Left colon (tissue), 2 donors: ENCODE measurements at places on chromosomes 5 and 9. TPM values are rescaled to one million over a fixed set of nuclear protein-coding genes. Genes with fewer than 3 reads are reported as not detected.

EPB41L4A gene
- total RNA-seq, result 34.0 TPM

PCDHGA8 gene
- 0.73 TPM for total RNA-seq

ANKRD34B gene
- not detected for total RNA-seq

ROR2 gene
- total RNA-seq, result 6.2 TPM

SPATA31E1 gene
- total RNA-seq, result not detected

HTR1A gene
- total RNA-seq, result not detected

FOXD4L6 gene
- not detected for total RNA-seq

DNA sequence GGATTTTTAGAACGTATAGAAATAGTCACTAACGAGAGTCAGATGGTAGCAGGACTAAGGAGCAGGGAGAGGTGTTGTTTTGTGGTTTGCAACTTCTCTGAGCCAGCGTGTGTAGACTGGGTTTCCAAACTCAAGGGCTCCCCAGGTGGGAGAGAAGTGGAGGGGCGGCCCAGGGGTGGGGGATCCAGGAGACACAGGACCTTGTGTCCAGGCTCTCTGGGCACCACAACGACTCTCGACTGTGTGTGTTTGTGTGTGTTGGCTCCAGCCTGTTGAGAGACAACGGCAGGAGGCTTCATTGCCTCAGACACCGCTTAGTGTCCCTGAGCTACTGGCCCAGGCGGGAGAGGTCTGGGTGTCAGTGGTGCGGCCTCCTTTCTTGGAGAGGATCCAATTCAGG, 934 bp upstream of the FCN1 start:
- no peak for DNase-seq

DNA sequence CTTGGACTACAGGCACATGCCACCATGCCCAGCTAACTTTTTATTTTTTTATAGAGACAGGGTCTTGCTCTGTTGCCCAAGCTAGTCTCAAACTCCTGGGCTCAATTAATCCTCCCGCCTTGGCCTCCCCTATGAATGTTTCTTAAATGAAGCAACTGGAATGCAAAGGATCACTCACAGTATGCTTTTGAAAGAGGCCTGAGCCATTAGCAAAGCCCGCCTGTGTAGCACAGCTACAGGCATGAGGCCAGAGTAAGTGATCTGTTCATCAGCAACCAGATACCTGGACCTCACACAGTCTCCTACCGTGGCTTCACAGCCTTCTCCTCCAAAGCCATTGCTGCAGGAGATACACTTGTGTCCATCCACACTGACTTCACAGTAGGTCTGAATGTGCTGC, 16.9 kb upstream of the RNF183 start:
- no peak for DNase-seq

DNA sequence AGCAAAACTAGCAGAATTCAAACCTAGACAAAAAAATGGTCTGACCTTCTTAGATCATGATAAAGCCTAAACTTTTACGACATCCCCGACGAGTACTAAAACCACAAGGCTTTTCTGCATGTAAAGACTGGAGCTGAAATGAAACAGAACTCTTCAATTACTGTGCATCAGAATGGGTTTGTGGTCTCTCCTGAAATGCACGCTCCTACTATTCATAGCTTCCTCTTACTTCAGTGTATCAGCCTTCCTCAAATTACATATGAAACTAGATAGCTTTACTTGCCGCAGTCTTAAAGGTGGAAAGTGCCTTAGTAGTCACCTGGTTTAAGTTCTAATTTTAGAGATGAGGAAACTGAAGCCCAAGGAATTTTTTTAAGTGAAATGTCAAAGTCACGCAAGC, 24.6 kb upstream of the MED10 start:
- DNase-seq, result no peak

DNA sequence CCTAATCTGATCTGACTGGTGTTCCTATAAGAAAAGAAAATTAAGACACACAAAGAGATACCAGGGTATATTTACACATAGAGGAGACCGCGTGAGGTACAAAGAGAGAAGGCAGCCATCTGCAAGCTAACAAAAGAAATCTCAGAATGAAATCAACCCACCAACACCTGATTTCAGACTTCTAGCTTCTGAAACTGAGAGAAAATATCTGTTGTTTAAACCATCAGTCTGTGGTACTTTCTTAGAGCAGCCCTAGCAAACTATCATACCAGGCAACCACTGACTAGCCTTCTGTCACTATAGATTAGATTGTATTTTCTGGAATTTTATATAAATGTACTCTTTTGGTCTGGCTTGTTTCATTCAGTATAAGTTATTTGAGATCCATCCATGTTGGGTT, 779.3 kb upstream of the ACO1 start:
- DNase-seq, result no peak

DNA sequence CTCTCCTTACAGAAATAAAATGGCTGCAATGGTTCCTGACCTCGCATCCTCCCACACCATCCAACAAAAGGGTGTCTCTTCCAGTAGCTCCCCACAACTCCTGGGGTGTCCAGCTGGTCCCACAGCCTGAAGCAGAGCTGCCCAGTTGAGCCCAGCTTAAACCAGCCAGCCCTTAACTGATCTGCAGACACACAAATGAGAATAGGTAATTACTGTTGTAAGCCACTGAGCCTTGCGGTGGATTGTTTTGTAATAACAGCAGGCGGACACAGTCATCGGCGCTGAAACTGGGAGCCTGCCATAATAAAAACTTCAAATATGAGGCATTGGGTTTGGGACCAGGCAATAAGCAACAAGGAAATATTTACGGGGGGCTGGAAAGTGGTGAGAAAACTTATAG, 10.4 kb upstream of the ZBTB43 start:
- DNase-seq, result no peak

DNA sequence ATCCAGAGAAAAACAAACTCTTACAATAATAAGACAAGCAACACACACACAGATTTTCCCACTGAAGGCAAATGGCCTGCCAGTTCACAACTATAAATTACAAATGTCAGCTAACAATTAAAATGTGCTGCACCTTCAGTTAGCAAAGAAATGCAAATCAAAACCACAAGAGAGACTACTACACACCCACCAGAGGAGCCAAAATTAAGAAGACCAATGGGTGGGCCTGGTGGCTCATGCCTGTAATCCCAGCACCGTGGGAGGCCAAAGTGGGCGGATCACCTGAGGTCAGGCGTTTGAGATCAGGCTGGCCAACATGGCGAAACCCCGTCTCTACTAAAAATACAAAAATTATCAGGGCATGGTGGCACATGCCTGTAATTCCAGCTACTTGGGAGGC, 15.1 kb upstream of the IPPK start:
- DNase-seq, result no peak

DNA sequence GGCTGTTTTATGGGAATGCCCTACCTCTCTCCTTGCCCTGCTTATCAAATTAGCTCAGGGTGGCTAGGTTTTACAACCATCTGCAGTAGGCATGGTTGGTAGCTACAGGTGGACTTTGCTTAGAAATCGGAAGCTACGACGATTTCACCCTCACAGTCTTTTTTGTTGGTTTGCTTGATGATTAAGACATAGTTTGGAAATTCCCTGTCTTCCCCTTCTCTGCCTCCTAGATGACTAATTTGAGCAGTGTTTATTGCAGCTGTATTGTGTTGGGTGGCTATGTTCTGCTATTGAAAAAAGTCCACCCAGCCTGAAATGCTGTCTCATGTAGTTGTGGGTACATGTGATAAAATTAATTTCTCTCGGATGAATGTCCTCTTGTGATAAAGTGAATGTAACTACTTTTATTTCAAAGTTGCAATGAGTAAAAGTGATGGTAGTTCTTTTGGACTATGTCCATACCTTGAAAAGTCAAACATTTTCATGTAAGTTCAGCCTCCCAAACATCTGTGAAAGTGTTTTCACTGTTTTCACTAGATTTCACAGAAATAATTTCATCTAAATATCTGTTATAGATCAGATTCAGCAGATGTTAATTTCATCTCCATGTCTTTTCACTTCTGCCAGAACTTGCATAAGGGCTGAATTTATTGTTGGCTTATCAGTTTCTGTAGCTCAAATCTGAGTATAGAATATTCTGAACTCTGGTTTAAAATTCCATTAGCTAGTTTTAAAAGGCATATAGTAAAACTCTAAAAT, 37.3 kb upstream of the FYB1 start:
- no peak for DNase-seq

GRCh38 chr5:38079620-38080402, 178.5 kb upstream of the EGFLAM start:
- DNase-seq, result no peak

DNA sequence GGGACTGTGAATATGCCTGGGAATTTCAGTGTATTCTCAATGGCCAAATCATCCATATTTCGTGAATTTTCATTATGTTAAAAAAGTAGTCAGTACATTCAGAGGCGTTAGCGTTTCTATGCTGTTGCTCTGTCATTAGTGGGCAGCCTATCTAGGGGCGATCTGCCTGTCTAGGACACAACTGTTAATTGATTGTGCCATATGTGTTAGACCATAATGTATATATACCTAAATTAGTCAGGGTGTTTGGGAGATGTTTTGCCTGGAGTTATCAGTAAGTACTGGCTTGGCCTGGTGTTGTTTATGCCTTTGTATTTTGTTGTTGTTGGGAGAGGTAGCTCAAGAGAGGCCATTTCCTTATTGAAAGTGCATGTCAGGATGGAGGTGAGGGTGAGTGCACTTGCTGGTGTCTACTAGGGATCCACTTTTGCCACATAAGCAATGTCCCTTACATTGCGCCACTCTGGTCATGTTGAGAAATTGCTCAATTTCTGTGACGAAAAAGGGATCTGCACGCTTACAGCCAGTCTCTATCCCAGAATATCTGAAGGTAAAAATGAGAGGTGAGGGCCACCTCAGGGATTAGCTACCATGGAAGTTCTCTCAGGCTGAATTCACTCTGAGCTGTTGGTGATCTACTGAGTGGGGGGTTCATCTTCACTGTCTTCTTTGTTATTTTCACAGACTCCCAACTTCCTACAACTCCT, 123.3 kb downstream of the ST8SIA4 start:
- DNase-seq, result peak; percentile 8

GRCh38 chr5:92003806-92004205, 620.7 kb upstream of the ARRDC3 start:
- DNase-seq, result no peak

- DNase-seq, result no peak
These were observed 307.3 kb downstream of the PIK3R1 start for GRCh38 chr5:68522863-68523262.

DNA sequence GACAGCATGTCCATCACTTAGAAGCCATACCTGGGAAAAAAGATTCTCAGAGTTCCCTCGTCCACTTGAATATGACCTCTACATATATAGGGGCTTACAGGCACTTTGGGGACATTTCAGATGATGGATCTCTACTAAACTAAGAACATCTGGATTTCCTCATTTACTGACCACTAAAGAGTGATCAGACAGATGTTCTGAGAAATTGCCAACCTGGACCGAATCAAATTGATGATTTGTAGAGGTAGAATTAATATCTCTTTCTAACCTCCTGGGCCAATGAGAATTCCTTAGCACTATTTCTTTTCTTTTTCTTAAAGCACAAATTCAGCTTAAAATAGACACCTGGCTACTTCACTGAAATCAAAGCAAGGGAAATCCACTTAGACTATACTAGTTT, 422.7 kb downstream of the MTRR start:
- DNase-seq, result no peak

GRCh38 chr9:124511891-124512805, 4.9 kb upstream of the NR5A1 start:
- DNase-seq, result no peak

- no peak for DNase-seq
These were observed 46.7 kb downstream of the SHB start for GRCh38 chr9:38022203-38022895.

- DNase-seq, result no peak
These were observed 408.6 kb downstream of the BNC2 start for GRCh38 chr9:16461851-16462250.

GRCh38 chr5:138449501-138450239, 10.8 kb downstream of the REEP2 start:
- DNase-seq, result peak; percentile 73

DNA sequence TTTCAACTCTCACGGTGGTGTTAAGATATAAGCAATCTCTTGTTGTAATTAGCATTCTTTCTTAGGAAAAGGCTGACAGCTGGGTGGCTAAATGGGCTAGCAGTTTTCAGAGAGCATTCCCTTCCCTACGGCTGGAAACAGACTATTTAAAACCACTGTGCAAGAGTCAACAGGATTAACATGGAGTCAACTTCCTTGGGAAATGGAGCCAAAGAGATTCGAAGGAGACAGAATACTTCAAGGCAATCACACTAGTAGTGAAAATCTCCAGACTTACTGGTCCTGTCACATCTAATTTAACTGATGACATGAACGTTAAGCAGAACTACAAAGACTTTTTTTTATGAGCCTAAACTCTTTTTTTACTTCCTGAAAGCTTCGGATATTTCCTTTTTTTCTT, 453.3 kb upstream of the ITGA1 start:
- no peak for DNase-seq

- DNase-seq, result no peak
These were observed 72.0 kb downstream of the KIF24 start for GRCh38 chr9:34256987-34257585.

- DNase-seq, result peak; percentile 62
These were observed 206.4 kb downstream of the C9orf50 start for GRCh38 chr9:129414377-129414992.

- DNase-seq, result no peak
These were observed 56.1 kb upstream of the NRARP start for GRCh38 chr9:137358126-137358525.

DNA sequence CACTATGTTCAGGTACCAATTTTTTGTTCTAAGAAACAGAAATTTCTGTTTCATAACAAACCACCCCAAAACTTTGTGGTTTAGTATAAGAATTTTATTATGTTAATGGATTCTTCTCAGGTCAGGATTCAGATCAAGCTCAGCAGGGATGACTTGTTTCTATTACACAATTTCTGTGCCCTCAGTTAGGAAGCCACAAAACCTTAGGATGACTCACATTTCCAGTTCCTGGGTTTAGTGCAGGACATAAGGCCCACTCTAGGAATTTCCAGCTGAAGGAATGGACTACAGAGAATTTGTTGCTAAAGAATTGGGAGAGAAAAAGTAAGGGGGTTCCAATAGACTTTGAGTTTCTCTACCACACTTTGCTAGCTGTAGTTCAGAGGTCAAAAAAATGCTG, 629.3 kb downstream of the ANXA1 start:
- DNase-seq, result no peak

DNA sequence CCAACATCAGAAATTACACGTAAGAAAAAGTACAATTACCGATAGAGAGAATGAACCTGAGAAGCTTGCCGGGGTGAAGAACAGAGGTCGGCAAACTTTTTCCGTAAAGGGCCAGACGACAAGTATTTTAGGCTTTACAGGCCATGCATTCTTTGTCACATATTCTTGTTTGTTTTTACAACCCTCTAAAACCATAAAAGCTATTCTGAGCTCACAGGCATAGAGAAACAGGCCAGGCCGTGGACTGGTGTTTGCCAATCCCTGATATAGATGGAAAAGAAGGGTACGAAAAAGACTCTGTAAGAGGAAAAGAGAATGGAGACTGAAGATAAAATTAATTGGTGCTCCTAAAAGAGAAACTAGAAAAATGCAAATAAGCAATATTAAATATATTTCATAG, 15.4 kb downstream of the SFXN1 start:
- no peak for DNase-seq

GRCh38 chr5:61463596-61463995, 131.5 kb downstream of the ZSWIM6 start:
- DNase-seq, result no peak

GRCh38 chr9:134175808-134176598, 11.6 kb upstream of the RNU6ATAC start:
- DNase-seq, result no peak

- no peak for DNase-seq
These were observed 815 bp upstream of the URM1 start for GRCh38 chr9:128370367-128370751.
